NCI-H1436 (cell line): ENCODE measurements at places on chromosomes 16 and 17.

GRCh38 chr16:106623-107324 lies 28.7 kb downstream of the MPG start:
- peak; percentile 73 for DNase-seq

- no peak for DNase-seq
Observed at GRCh38 chr17:80461528-80462160, 14.8 kb downstream of the NPTX1 start.

GRCh38 chr17:79852748-79853147 lies 13.5 kb upstream of the CBX4 start:
- no peak for DNase-seq

GRCh38 chr17:69870751-69871199 lies 204.2 kb upstream of the KCNJ16 start:
- DNase-seq = no peak

- DNase-seq = no peak
Observed at GRCh38 chr17:77433385-77434135, 292.8 kb downstream of the SEC14L1 start.

DNA sequence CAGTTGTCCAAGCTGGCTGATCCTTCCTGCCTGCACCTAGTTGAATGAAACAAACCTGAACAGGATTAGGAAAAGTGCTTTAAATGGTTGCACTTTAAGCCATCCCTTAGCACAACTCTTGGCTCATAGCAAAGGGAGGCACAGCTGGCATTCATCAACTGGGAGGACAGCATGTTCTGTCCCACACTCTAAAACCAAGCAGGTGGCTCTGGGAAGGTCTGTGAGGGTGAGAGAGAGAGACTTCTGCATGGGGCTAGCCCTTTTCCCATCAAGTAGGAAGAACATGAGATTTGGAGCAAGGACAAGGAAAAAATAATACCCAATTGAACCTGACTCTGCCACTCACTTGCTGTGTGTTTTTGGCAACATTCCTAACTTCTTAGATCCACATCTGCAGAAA lies 140.9 kb upstream of the CCL2 start:
- no peak for DNase-seq

- DNase-seq = no peak
Observed at GRCh38 chr17:57670769-57671569, 74.1 kb downstream of the CCDC182 start.

DNA sequence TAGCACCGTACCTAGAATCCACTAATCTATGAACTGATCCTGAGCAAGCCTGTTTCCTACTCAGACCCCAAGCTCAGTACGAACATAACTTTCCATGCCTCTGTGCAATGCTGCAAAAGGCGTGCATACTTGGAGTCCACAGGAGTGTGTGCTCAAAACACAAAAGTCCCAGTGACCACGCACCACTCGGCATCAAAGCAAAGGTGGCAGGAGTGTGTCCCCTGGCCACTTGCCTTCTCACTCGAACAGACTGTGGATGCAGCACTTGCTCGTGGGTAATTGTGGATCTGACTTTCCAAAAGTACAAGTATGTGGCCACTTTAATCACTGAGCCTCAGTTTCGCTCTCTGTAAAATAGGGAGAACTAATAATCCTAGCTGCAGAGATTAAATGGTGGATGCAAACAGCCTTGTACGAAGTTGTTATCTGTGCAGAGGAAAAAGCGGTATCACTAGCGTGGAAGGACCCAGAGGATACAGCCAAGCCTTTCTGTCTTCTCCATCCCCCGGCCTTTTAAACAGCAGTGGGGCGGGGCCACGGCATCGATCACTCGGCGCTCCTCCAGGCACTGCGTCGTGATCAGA lies 311 bp upstream of the KDM8 start:
- DNase-seq = peak; percentile 89

DNA sequence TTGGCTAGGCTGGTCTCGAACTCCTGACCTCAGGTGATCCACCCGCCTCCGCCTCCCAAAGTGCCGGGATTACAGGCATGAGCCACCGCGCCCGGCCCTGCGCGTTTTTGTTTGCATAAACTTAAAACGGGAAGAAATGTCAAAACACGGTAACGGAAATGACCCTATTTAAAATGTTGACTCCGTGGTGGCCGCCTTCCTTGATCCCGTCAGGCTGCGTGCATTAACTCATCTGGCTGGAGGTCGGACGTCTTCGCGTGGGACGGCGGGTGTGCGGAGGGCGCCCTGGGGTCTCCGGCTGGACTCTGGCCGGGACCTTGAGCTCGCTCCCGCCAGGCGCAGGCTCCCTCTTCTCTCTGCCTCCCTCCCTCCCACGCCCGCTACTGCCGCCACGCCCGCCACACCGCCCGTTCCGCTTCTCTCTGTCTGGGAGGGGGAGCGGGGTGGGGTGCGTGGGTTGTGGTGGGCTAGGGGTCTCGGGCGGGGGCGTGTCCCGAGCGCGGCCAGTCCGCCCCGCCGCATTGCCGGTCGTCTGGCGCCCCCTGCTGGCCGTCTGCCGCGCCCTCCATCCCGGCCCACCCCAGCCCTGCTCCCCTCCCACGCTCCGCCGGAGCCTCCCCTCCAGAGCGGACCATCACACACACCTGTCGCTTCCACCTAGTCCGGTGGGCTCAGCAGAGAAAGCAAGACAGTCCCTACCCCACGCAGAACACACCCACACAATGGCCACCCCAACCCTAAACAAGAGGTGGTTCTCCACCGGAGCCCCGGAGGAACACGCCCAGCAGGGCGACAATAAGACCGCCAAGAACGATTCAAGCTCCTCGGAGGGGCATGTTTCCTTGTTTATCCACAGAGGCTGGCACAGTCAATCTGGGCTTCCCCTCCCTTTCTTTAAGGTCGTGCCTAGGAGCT lies 1.2 kb upstream of the CCDC42 start:
- DNase-seq = peak; percentile 34

DNA sequence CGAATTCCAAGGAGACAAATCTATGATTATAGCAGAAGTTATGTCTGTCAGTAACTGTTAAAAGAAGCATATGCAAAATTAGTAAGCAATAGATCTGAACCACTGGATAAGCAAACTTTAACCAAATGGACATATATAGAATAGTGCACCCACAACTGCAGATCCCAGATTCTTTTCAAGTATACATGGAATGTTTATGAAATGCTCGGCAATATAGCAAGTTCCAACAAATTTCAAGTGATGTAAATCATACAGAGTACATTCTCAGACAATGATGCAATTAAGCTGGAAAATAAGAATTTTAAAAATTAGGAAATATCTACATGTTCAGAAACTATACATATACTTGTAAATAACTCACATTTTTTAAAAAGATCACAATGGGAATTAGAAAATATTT lies 8.4 kb upstream of the HELZ start:
- no peak for DNase-seq

DNA sequence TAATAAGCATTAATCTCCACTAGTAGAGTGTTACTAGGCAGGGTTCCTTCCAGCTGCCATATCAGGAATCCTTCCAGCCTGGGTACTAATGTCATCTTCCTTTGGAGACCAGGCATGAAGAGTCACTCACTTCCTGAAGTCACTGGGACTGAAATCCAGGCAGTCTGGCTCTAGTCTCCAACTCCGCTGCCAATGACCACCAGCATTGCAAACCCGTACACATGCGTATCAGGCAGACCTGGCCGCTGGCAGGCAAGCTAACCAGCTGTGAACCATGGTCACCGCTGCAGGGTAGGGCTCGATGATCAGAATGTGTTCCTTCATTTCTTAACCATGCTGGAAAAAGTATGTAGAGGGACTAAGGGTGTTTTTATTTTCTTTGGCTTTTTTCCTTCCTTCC lies 255.5 kb downstream of the CDH13 start:
- DNase-seq = no peak

DNA sequence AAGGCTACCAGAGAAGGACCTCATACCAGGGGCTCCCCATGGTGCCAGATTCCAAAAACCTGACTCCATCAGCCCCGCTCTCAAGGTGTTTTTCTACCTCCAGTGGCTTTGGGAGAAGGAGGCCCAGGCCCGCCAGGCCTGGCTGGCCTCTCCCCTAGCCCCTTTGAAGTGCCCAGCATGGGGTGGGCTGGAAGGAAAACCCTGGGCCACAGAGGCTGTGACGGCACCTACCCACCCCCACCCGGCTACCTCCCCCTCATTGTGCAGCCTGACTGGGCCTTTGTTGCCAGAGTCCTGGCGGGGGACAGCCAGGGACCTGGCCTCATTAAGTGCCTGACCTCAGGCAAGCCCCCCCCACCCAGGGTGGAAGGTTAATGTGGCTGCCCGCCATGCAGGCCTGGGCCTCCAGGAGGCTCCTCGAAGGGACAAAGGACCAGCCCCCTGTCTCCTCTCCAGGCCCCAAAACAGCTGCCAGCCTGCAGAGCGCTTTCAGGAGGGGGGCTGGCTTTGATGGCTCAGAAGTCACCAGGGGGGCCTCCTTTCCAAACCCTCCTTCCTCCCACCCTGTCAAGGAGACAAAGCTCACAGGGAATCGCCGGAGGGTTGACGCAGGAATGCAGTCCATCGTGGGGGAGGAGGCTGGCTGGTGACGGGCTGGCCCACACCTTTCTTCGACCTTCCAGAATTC lies 159.4 kb downstream of the ZNF423 start:
- DNase-seq = no peak

DNA sequence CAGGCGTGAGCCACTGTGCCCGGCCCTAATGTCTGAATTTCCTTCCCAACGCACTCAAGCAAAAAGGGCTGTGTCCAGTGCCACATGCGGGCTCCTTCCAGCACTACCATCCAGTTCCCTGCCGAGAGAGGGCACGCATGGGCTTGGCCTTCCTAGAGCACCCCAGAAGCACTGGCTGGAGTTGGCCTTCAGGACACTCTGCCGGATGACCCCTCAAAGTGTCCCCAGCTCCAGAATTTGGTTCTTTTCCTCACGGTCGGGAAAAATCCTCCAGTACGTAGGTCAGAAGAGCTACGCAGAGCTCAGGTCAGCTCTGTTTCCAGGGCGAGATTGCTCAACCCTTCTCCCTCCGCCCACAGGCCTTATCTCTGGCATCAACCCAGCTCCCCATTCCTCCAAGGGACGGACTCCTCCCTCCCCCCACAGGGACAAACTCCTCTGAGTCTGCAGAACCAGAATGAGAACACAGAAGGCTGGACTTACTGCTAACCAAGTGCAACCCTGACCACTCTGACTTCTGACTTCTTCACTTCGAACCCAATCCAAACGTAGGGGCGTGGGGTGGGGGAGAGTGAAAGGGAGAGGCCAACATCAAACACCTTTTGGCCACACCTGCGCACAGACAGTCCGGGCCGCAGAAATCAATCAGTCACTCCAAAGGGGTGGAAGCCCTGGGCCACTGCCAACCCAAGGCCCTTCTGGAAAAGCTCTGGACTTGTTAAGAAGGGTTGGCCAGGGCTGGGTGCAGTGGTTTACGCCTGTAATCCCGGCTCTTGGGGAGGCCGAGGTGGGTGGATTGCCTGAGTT lies 3.6 kb downstream of the CDC42EP4 start:
- DNase-seq = no peak

DNA sequence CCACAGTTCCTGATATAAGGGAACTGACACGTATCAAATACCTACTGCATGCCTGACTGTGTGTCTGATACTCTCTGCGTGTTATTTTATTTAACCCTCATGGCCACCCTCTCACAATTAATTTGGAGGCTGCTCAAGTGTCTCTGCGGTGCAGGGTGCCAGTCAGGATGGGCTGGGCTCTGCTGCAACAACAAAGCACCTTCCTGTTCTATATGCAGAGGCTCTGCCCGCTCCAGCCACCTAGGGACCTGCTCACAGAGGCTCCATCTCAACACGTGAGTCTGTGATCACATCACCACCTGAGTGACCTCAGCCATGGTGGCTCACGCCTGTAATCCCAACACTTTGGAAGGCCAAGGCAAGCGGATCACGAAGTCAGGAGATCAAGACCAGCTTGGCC lies 87.1 kb downstream of the SLC39A11 start:
- DNase-seq = no peak

DNA sequence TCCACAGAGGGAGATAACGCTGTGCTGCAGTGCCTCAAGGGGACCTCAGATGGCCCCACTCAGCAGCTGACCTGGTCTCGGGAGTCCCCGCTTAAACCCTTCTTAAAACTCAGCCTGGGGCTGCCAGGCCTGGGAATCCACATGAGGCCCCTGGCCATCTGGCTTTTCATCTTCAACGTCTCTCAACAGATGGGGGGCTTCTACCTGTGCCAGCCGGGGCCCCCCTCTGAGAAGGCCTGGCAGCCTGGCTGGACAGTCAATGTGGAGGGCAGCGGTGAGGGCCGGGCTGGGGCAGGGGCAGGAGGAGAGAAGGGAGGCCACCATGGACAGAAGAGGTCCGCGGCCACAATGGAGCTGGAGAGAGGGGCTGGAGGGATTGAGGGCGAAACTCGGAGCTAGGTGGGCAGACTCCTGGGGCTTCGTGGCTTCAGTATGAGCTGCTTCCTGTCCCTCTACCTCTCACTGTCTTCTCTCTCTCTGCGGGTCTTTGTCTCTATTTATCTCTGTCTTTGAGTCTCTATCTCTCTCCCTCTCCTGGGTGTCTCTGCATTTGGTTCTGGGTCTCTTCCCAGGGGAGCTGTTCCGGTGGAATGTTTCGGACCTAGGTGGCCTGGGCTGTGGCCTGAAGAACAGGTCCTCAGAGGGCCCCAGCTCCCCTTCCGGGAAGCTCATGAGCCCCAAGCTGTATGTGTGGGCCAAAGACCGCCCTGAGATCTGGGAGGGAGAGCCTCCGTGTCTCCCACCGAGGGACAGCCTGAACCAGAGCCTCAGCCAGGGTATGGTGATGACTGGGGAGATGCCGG lies 769 bp downstream of the CD19 start:
- DNase-seq = no peak
